ENCODE measurements at places on chromosomes 11 and 22. TPM values are rescaled to one million over a fixed set of nuclear protein-coding genes. Genes with fewer than 3 reads are reported as not detected.

IFITM10 gene
- total RNA-seq: 0.11 TPM

SLC5A4 gene
- total RNA-seq: not detected

MRPL23 gene
- total RNA-seq: 168 TPM

CNTF gene
- 1.8 TPM for total RNA-seq

DNA sequence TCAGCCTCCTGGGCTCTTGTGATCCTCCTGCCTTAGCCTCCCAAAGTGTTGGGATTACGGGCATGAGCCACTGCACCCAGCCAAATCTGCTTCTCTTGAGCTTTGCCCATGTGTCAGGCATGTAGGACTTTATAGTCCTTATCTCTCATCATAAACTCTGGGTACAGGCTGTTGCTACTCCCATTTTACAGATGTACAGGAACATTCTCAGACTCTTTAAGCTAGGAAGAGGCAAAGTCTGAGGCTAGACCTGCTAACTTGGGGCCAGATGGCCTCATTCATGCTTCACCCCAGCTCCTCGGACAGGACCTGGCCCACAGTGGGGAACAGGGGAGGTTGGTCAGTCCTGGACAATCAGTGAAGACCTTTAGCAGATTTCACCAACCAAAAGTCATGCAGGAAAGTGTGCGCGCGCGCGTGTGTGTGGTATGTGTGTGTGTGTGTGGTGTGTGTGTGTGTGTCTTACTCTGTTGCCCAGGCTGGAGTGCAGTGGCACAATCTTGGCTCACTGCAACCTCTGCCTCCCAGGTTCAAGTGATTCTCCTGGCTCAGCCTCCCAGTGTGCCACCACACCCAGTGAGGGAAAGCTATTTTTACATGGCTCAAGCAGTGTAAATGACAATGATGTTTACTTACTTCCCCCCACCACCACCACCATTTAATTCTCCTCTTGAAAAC is 23.8 kb downstream of the YDJC start:
- no peak for DNase-seq

DNA sequence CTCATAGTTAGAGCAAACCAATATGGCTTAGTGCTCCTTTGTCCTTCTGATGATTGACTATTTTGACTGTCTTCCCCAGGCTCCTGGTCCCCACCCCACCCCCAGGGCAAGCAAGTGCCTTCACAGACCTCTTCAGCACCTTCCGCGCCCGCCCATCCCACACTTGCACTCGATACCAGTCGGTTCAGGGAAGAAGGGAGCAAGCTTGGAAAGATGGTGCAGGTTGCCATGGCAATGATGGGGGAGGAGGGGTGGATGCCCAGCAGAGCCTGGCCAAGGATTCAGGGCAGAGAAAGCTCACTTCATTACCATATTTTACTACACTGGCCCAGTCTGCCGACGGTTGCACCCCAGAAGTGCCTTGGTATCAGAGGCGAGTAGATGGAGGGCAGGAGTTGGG is 2.2 kb downstream of the TMEM132A start:
- no peak for DNase-seq

DNA sequence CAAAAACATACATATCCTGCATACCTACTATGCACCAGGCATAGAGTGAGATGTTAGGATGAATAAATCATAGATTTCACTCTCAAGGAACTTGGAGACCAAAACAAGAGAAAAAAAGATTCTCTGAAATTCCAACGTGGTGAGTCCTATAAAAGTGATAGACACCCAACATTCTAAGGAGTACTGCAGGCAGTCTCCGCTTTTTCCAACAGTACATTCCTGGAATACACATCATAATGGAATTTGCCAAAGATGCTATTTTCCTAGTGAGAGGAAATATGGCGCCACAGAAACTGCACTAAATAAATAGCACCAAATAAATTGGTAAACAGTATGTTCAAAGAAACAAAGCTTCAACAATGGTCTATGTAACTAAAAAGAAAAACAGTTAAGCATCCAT is 6.0 kb downstream of the TMEM123 start:
- peak; percentile 35 for DNase-seq

GRCh38 chr11:134542401-134543165 is 130.5 kb upstream of the B3GAT1 start:
- DNase-seq: no peak

- peak; percentile 7 for DNase-seq
These were observed 168.0 kb downstream of the PGR start for GRCh38 chr11:100961633-100962032.

DNA sequence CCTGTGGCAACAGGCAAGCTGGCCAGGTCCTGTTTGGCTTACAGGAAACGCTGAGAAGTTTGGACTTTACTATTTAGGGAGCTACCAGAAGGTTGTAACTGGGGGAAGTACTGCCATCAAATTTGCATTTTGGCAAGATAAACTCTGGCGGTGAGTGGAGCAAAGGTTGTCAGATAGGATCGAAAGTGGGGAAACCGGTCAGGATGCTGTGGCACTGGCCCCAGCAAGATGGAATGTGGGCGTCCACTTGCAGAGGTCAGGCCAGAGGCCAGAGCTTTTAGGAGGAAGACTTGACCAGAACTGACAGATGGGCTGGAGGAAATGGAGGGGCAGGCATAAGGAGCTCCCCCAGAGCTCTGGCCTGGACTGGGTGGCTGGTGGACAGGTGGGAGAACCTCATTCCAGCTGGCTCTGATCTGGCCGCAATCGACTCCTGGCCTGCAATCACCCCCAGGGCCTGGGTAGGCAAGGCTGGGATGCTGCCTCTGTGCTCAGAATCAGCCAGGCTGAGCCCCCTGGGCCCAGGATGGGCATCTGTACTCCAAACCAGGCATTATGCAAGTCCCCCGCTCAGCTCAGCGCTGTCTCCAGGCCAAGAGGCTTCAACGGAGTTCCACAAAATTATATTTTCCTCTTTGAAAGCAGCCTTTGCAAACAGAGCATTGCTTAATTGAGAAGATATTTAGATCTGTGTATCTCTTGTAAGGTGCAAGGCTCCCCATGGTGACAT is 178.3 kb upstream of the NECTIN1 start:
- DNase-seq: no peak

GRCh38 chr11:60795291-60795690 is 10.2 kb downstream of the MS4A10 start:
- DNase-seq: no peak

DNA sequence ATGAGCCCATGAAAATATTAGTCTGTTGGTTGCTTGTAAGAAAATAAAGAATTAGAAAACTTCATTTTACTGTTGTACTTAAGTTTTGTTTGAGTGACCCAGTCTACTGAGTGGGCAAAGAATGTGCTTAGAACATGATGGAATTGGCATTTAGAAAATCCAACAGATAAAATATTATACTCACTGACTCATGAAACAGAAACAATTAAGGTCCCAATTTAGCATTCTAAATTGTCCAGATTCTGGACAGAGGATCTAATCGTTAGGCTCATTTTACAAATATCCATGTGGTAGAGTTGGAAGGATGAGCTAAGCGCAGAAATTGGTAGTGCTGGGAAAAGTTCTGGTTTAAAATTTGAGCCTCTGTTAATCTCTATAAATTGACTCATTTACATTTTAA is 45.4 kb downstream of the METTL15 start:
- DNase-seq: no peak

GRCh38 chr22:46996595-46997310 is 234.3 kb downstream of the TBC1D22A start:
- no peak for DNase-seq

DNA sequence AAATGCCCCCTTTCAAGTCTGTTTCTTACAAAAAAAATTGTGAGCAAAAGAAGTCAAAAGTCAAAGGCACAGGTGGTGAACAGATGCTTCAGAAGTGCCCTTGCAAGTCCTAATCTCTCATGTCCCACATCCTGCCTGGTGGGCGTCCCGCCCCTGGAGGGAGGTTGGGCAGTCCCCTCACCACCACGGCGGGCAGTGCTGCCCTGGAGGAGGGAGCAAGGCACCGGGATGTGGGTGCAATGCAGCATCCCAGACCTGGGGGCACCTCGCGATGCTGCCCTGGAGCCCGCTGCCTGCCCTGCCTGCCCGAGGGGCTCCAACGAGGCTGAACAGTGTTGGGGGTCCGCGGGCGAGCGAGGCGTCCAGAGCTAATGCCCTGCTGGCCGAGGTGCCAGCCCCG is 15.9 kb downstream of the MRGPRG start:
- no peak for DNase-seq

DNA sequence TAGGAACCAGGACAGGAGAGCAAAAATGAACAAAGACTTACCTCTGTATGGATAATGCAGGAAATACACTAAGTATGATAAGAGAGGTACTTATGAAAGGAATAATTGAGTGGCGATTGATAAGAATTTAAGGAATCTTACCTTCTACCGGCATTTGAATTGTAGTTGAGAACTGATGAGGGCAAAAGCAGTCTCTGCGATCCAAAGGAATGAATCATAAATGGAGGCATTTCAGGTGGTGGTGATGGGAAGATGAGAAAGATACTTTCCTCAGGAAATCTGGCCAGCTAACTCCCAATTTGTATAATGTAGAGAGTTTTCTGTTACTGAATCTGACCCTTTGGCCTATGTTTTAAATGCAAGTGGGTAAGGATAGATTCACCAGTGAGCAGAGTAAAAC is 71.9 kb upstream of the C11orf87 start:
- DNase-seq: no peak

DNA sequence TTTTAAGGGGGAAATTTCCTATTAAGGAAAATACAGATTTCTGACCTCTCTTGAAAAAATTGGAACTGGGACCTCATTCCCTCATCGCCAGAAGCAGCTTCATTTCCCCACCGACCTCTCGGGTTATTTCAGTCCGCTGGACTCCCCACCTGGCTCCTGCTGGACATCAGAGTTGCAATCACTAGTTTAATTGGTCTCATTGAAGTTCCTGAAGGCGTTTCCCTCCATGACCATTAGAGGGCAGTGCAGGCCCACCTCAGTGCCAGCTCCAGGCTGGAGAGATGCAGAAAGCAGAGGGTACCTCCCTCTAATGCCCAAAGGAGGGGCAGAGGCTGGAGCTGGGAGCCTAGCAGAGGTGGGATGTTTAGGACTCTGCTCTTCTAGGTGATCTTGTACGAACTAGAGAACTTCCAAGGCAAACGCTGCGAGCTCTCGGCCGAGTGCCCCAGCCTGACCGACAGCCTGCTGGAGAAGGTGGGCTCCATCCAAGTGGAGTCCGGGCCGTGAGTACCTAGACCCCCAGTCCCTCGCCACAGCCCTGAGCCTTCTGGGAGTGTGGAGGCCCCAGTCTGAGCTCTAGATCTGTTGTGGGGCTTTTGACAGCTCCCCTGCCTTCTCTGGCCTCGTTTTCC is 2.7 kb downstream of the CRYBB3 start:
- peak; percentile 57 for DNase-seq

DNA sequence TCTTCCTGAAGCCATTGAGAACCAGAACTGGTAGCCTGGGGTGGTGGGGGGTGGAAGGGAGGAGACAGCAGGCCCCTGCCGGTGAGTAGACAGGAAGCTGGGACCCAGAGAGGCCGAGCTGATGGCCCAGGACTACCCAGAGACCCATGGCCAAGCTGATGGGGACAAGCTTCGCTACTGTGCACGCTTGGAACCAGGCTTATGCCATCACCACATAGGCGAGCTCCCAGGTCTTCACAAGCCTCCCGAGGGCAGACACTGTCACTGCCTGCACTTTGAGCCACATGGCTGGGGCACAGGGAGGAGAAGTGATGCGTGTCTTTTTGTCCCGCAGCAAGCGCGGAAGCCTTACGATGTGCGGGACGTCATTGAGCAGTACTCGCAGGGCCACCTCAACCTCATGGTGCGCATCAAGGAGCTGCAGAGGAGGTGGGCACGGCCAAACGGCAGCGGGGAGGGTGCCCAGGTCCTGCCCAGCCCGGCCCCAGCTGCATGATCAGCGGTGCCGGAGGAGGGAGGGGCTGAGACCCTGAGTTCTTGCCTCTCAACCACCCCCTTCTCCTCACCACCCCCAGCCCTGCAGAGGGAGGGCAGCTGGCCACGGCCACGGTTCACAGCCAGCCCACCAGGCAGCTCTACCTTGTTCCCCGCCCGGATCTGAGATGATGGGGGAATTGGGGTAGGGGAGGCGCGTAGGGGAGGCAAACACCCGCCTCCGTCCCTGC is 76.0 kb upstream of the KCNQ1OT1 start:
- DNase-seq: no peak

GRCh38 chr22:26673486-26673885 is 16.1 kb downstream of the MIAT start:
- DNase-seq: peak; percentile 25

GRCh38 chr11:119134389-119134978 is 13.1 kb downstream of the HINFP start:
- DNase-seq: no peak

DNA sequence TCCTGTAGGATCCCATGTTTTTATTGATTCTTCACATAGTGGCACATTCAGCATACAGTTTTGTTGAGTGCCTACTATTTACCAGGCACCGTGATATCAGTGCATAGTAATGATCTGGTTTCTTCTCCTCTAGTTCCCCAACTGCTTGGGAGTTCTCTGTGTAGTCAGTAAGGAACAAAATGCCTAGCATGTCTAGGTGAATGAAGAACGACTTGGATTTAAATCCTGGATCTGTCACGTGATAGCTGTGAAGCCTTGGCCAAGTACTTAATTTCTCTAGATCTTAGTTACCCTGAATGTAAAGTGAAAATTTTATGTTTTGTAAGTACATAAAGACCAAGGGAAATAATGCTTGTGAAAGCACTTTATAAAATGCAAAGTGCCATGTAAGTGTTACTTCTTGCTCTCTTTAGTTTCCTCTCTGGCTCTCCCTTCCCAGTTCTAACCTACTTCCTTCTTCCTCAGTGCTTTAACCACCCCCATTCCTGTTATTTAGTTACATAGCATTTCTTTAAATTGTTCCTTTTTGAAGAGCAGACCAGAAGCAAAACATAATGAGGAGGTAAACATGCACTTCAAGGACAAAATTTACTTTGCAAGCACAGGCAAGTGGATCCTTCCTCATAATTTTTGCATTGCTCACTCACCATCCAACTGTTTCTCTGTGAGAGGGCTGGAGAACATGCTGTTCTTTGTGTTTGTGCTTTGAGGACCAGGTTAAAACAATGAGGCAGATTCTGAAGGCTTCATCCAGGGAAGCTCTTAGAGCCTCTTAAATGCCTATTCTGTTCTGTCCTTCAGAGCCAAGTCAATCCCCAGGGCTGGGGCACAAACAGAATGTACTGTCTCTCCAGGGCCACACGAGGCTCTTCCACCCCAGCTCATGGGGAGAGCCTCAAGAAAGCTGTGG is 353.9 kb upstream of the TENM4 start:
- DNase-seq: no peak

DNA sequence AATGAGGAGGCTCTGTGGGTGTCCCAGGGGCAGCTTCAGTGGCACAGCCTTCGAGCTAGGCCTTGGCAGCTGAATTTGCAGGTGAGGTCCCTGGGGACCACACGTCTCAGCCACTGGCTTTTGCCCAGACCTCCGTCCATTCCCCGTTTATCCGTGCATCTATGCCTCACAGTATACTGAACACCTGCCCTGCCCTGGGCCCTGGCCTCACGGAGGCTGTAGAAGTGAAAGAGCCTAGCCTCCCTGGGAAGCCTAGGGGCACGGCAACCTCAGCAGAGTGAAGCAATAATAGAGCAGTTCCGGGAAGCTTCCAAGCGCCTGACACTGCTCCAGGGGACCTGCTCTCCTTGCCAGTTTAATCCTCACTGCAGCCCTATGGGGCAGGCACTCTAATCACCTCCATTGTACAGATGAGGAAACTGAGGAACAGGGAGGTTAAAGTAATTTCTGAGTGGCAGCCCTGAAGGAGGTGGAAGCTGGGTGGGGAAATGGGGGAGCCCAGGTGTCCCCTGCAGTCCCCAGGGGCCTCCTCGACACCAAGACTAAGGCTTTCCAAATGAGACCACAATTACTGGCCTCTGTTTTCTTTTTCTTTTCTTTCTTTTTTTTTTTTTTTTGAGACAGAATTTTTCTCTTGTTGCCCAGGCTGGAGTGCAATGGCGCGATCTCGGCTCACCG is 2.7 kb upstream of the NFAM1 start:
- no peak for DNase-seq

Data from Daoy (cell line).